ENCODE measurements at places on chromosomes 1 and 21. TPM values are rescaled to one million over a fixed set of nuclear protein-coding genes. Genes with fewer than 3 reads are reported as not detected.

DNA sequence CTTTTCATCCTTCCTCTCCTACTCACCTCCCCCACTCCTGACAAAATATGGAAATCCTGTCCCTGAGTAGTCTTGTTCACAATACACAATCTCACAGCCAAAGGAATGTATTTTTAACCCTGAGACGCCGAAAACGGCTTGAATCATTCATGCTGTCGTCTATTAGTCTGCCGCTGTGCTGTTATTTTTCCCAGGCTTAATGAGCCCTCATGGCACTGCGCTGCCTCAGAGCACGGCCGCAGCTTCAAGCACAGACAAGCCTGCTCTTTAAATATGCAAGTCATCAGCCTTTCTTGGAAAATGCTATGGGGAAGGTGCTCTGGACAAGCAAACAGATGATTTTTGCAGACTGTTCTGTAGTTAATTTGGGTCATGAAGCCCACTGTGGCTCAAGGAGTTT lies 302.7 kb downstream of the DISC1 start:
- no peak for DNase-seq

GRCh38 chr1:97630948-97631347 lies 289.9 kb downstream of the DPYD start:
- DNase-seq = no peak

GRCh38 chr1:57204942-57205787 lies 218.7 kb downstream of the DAB1 start:
- DNase-seq = no peak

DNA sequence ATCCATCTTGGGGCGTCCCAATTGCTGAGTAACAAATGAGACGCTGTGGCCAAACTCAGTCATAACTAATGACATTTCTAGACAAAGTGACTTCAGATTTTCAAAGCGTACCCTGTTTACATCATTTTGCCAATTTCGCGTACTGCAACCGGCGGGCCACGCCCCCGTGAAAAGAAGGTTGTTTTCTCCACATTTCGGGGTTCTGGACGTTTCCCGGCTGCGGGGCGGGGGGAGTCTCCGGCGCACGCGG lies 282 bp upstream of the SOD1 start:
- no peak for DNase-seq

MROH7 gene
- 3.7 TPM for total RNA-seq

OR10X1 gene
- not detected for total RNA-seq

DNA sequence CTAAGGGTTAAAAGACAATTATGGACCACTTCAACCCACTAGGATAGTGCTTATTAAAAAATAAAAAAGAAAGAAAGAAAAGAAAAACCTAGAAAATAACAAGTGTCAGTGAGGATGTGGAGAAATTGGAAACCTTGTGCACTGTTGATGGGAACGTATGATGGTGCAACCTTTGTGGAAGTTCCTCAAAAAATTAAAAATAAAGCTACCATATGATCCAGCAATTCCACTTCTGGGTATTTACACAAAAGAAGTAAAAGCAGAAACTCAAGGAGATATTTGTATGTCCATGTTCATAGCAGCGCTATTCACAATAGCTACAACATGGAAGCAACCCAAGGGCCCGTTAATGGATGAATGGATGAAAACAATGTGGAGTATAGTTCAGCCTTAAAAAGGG lies 115.2 kb upstream of the ATP1A1 start:
- DNase-seq = no peak

CREB3L4 gene
- total RNA-seq = 37.1 TPM

SLX9 gene
- 50.1 TPM for total RNA-seq

All from colonic mucosa (tissue), 4 donors.